Left renal pelvis (tissue), 4 donors: ENCODE measurements at places on chromosomes 12 and 14. TPM values are rescaled to one million over a fixed set of nuclear protein-coding genes. Genes with fewer than 3 reads are reported as not detected.

The A2ML1 gene
- polyA plus RNA-seq: 0.36 TPM

GRCh38 chr14:63766611-63767010 lies 38.7 kb upstream of the SGPP1 start:
- no peak for DNase-seq

The PTPRQ gene
- 1.6 TPM for polyA plus RNA-seq

DNA sequence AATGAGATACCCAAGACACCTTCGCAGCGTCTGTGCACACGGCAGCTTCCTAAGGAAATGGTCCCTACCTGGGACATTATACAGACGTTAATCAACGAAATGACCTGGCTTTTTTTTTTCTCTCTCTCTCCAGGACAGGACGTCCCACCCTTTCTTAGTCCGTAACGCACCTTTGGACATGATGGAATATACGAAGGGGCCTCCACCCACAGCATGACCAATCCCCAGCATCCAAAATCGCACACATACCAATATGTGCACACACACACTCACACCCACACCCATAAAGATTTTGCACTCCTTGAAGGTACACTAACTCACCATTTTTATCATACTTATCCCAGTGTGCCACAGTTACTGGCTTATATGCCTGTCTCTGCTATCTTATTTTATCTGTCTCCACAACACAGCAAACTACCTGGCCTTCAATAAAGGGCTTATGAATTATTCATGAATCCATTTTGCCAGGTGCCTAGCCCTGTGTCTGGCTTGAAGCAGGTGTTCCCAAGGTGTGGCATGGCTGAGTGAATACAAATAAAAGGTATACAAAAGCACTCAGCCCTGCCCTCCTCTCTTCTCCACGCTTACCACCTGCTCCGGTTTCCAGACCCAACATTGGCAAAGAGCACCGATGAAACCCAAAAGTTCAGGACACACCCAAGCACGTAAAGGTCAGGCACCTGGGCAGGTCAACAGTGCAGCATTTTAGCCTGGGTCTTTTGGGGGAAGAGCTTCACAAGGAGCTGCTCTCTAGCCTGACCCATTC lies 2.2 kb downstream of the SCNN1A start:
- no peak for DNase-seq

- DNase-seq: no peak
Measured at GRCh38 chr12:22437031-22437806, 102.7 kb upstream of the ST8SIA1 start.

GRCh38 chr14:101017806-101018560 lies 114.5 kb upstream of the RTL1 start:
- DNase-seq: no peak

DNA sequence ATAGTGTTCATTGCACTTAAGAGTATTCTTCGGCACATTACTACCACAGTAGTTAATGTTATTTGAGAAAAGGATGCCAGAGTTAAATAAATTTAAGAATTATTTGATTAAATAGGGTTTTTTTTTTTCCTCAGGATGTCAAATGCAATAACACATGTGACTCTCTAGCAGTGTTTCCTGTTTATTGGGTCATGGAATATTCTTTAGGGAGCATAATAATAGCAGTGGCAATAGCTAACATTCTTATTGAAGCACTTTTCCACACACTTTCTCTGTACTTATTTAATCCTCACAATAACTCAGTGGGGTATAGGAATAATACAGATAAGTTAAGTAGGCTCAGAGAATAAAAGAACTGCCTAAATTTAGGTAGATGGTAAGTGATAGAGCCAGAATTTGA lies 44.3 kb downstream of the SCYL2 start:
- no peak for DNase-seq
